ENCODE measurements at places on chromosomes 1 and 21. TPM values are rescaled to one million over a fixed set of nuclear protein-coding genes. Genes with fewer than 3 reads are reported as not detected.

DNA sequence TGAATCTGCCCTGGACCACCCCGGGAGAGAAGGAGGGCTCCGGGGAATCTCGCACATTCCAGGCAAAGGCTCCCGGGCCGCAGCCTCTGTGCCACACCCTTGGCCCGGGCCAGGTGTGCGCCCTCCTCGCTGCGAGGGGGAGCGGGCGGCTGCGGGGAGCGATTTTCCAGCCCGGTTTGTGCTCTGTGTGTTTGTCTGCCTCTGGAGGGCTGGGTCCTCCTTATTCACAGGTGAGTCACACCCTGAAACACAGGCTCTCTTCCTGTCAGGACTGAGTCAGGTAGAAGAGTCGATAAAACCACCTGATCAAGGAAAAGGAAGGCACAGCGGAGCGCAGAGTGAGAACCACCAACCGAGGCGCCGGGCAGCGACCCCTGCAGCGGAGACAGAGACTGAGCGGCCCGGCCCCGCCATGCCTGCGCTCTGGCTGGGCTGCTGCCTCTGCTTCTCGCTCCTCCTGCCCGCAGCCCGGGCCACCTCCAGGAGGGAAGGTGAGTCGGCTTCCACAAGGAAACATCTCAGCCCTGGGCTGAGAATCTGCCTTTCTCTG lies at the start of gene LAMC2:
Gene LAMC2 (plus strand): TSS at position 324 of the 550 bp plus-strand sequence. CDS start 89 bp downstream, at position 413.
- peak; percentile 97 for DNase-seq

Gene CAMK1G
- total RNA-seq, result not detected

Gene SYDE2
- 3.5 TPM for total RNA-seq

DNA sequence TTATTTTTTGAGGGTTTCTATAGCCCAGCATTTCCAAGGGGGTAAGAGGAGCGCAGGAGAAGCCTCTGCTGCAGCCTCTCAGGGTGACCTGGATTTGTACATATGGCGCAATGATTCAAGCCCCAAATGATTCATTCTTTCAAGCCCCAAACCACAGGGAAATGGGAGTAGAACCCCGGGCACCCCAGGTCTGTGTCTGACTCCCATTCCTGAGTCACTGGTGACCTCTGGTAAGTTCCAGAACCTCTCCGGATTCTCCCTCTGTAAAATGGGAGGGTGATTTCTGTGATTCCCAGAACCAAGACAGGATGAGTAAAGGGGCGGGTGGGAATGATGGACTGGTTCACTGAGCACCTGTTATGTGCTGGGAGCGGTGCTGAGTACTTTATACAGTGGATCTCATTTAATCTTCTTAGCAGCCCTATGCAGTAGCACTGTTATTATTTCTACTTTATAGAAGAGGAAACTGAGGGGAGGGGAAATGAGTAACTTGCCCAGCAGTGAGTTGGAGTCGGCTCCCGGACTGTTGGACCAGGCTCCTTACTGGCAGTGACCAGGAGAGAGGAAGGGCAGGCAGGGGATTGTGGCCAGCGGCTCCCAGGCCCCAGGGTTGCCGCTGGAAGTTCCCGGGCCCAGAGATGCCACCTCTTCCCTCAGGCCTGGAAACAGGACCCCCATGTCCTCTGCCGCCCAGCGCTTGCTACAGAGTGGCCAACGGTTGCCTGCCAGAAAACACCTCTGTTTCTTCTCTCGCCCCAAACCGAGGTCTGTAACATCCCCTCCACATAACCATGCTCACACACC lies 20.3 kb upstream of the SLC26A9 start:
- no peak for DNase-seq

Gene TRIM17
- total RNA-seq, result 0.68 TPM

DNA sequence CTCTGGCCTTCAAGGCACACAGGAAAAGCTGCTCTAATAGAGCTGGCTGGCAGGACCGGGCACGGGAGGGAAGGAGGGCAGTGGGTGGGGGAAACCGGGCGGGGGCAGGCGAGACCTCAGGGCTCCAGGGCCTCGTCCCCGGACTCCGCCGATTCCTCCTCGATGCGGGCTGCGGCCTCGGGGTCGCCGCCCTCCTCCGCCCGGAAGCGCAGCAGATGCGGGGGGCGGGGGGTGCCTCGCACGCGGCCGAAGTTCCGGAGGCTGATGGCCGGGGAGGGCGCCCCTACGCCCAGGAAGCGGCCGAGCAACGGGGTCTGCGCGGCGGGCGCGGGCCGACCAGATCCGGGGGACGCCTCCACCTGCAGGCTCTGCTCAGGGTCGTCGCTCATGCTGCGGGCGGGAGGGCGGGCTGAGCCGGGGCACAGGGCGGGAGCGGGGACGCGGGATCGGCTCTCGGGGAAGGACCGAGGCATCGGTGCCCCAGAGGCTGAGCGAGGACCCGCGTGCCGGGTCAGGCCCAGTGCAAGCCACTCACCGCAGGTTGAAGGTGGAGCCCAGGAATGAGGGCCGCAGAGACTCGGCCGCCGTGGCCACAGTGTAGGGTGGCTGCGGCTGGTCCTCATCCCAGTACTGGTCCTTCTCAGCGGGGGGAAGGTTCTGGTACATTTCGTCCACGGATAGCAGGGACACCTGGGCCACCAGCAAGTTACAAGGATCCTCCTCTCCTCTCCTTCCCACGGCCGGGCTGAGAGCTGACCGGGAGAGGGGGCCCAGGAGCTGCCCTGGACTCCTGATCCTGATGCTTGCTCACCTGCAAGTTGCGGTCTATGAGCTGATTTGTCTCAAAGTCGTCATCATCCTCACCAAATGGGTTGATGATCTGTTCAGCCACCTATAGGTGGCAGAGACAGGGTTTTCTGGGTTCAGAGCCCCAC lies 3.6 kb downstream of the BEST4 start:
- no peak for DNase-seq

GRCh38 chr1:6070450-6070974 lies 24.8 kb downstream of the KCNAB2 start:
- no peak for DNase-seq

All from foreskin keratinocyte (primary cell).